Glomerular endothelial cell (primary cell): ENCODE measurements at places on chromosomes 16 and 17.

GRCh38 chr16:52863000-52863399 is 189.7 kb downstream of the CHD9NB start:
- DNase-seq = no peak

DNA sequence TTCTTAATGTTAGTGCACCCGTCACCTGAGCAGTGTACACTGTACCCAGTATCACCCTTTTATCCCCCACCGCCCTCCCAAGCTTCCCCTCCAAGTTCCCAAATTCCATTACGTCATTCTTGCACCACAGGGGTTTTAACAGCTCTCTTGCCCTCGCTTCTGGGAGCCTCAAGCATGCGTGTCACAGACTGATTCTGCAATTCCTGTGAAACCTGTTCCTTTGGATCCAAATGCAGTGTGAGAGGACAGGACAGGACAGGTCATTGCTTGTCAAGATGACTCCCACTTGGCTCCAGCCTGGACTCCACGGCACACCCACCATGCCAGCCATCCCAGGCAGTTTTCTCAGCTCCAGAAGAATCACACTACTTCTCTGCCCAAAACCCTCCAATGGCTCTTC is 44.1 kb downstream of the CYB5D2 start:
- no peak for DNase-seq

DNA sequence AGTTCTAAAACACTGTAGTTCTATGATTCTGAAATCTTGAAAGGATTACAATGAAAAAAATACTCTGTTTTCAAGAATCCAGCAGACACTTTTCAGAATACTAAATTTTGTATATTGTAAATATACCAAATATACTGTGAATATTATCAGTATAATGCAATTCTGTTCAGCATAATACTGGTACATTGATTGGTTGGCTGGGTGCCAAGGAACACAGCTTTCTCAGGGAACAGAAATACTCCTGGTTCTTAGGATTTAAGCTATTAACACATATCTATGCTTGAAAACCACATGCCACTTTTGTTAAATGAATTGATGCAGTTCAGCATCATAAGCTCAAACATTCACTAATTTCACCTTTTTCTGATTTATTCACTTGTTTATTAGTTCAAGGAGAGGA is 2.5 kb upstream of the GINS3 start:
- no peak for DNase-seq

GRCh38 chr17:20920815-20921199 is 122.0 kb downstream of the USP22 start:
- no peak for DNase-seq

DNA sequence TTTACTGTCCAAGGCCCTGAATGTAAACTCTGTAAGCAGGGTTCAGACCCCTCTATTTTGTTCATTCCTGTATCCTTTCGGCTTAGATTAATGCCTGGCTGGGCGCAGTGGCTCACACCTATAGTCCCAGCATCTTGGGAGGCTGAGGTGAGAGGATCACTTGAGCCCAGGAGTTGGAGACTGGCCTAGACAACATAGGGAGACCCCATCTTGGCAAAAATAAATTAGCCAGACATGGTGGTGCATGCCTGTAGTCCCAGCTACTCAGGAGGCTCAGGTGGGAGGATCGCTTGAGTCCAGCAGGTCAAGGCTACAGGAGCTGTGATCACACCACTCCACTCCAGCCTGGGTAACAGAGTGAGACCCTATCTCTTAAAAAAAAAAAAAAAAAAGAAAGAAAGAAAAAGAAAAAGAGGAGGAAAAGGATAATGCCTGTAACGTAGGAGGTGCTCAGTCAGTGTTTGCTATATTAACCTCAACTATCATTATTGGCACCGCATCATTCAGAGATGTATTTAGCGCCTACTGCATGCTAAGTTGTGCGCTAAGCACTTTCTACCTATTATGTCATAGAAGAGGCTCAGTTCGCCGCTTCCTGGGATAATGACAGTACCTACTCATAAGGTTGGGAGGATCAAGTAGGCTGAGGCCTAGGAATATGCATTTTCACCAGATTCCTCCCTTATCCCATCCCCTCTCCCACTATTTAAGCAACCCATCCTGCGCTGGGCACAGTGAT is 5.0 kb downstream of the SOCS1 start:
- no peak for DNase-seq

DNA sequence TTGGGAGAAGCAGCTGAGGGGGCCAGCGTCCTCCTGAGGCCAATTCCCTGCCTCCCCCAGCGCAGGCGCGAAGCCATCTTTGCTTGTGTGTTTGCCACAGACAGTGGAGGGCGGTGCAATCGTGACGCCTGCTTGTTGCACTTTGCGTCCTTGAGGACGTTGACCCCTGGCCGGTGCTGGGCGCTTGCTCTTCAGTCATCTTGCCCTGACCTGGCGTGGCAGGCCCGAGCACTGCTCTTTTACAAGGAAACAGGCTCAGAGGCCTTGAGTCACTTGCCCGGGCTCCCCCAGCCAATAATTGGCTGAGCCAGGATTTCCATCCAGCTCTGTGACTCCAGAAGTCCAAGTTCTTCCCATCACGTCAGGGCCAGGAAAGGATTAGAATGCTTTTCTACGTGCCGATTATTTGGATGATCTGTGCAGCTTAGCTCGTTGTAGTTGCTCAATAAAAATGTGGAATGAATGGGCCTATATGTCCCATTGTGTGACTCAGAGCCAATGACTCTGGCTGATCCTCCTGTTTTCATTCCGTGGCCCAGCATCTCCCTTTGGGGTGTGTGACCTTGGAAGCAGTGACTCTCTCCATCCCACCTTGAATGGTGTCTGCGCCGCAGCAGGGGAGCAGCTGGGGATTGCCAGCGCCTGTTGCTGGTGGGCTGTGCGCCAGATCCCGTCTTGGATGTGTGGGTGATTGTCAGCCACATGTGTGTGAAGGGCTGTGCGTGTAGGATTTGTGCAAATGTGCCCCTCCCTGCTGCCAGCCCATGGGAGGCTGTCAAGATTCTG is 214.1 kb downstream of the SEC14L1 start:
- no peak for DNase-seq

DNA sequence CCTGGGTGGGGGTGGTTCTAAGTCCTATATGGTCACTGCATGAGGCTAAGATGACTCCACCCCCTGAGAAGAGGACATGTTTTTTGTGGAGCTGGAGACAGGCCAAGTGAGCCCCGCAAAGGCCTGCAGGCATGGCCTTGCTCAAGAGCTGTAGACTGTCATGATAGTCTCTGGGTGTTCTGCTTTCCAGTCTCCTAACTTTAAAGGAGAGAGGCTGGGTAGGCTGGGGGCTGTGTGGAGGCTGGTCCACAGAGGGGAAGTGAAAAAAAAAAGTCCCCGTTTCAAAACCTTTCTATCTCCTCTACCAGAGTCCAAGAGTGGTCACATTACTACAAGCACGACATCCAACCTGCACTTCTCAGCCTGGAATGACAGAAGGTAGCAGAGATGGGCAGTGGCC is 27.1 kb downstream of the CDRT4 start:
- no peak for DNase-seq
